ENCODE measurements at places on chromosomes 5 and 9.

GRCh38 chr9:134060546-134060945 lies 7.3 kb downstream of the BRD3 start:
- DNase-seq: no peak

GRCh38 chr9:120187758-120188157 lies 392.2 kb downstream of the CDK5RAP2 start:
- no peak for DNase-seq

DNA sequence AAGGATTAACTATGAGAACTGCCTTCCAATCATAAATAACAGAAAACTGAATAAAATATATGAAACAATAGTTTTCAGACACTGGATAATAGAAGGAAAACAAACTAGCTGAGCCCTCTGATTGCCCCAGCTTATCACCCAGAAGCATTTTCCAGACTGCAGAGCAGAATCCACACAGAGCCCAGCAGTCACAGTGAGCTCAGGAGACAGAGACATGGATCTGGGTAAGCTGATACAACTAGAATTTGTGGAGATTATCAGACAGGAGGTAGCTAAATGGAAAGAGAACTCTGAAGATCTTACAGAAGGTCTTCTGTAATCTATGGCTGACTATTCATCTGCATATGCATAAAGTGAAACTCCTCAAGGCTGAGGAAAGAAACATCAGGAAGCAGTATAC lies 128.8 kb downstream of the NR2F1-AS1 start:
- no peak for DNase-seq

DNA sequence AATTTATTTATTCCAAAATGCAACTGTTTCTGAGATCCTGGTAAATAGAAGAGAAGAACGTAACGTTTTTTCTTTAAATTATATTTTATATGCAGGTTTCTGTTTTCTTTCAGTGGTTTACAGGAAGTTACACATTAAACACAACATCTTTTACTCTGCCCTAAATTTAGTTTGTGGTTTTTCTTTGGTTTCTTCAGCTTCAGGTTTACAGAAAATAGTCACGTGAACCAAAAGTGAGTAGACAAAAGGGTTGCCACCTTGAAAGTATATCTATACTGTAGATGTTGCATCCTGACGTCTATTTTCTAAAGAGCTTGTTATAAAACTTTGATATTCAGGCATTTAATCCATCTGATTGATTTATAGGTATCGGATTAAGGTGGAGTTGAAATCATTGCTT lies 1236.6 kb downstream of the MAT2B start:
- DNase-seq: no peak

DNA sequence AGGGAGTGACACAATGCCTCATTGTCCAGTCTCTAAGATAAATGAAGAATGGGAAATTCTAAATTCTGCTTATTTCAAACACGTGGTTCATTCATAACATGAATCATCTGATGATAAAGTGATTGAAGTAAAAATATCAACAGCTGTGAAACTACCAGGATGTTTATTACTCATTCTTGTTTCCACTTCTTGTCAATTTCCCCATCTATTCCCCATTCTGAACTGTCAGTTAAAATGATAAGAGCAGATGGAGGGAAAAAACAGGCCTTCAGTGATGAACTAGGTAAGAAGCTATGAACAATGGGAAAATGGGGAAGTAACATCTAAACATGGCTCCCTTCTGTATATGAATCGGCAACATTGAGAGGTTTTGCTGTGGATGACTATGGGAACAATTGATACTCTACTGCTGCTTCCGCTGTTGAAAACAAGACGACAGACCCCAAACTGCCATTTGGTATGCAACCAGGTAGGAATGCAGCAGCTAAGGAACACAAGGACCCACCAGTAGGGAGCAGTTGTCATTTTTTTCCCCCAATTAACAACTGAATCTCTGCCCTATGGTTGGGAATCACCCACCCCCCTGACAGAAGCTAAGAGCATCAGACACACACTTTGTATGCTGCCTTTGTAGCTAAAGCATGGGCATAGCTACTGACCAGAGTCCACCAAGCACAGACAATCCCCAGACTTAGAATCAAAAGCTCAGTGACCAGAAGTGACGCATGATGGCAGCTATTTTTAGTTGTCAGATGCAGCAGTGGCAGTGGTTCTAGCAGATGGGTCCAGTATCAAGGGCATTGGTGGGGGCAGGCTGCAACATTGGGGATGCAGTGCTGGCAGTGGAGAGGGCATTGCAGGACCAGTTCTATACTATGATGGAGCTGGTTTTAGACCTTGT lies 52.9 kb upstream of the ZNF366 start:
- no peak for DNase-seq

- no peak for DNase-seq
These were observed 129.9 kb upstream of the RPS23 start for GRCh38 chr5:82408033-82408432.

DNA sequence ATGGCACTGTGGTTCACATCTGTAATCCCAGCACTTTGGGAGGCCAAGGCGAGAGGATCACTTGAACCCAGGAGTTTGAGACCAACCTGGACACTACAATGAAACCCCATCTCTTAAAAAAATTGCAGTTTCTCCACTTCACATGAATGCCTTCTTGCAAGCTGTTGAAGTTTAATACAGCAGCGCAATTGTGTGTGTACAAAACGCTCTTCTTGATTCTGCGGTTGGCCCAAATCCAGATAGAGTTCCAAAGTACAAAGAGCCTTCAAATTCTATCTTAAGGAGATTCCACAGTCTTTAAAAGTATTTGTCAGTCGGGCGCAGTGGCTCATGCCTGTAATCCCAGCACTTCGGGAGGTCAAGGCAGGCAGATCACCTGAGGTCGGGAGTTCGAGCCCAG lies 9.3 kb upstream of the SETX start:
- DNase-seq: no peak

GRCh38 chr5:16933337-16933736 lies 2.8 kb downstream of the MYO10 start:
- no peak for DNase-seq

GRCh38 chr5:111675201-111675934 lies 81.6 kb downstream of the NREP start:
- DNase-seq: no peak

DNA sequence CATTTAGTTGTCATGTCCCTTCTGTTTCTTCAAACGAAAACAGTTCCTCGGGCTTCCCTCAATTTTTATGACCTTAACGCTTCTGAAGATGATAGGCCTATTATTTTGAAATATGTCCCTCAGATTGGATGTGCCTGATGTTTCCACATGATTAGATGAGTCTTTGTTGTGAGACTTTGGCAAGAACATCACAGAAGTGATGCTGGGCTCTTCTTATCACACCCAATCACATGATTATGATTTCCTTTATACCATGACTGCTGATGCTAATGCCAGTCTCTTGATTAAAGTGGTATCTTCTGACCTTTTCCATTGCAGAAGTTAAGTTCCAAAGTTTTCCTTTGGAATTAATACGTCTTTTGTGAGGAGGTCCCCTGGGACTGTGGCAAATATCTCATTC lies 175.7 kb downstream of the SAXO1 start:
- no peak for DNase-seq

- DNase-seq: no peak
These were observed at the start of gene BRINP1 for GRCh38 chr9:119368681-119369581. BRINP1 (minus strand) TSS chr9:119369435; CDS start chr9:119313355, 56,080 bp downstream.

DNA sequence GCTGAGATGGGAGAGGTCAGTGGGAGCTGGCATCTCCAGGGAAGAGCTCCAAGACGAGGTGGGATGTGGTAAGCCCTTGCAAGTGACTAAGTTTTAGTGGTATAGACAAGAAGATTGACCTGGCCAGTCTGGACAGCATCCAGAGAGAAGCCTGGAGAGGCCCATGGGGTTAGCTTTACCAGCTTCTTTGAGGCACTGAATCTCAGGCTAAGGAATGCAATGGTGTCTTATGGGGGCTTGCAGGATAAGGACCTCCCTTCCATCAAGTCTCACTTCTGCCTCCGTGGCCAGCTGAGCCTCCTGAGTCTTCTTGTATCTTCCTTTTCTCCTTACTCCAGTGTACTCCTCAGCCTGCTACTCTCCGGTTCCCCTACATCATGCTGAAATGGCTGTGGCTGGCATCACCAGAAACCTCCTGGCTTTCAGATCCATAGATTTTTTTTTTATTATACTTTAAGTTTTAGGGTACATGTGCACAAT lies 56.5 kb upstream of the JADE2 start:
- no peak for DNase-seq

GRCh38 chr5:57594436-57594835 lies 111.8 kb upstream of the ACTBL2 start:
- no peak for DNase-seq

GRCh38 chr5:161481922-161482321 lies 64.6 kb downstream of the GABRB2 start:
- DNase-seq: no peak

GRCh38 chr9:85445887-85446286 lies 295.9 kb downstream of the AGTPBP1 start:
- no peak for DNase-seq

DNA sequence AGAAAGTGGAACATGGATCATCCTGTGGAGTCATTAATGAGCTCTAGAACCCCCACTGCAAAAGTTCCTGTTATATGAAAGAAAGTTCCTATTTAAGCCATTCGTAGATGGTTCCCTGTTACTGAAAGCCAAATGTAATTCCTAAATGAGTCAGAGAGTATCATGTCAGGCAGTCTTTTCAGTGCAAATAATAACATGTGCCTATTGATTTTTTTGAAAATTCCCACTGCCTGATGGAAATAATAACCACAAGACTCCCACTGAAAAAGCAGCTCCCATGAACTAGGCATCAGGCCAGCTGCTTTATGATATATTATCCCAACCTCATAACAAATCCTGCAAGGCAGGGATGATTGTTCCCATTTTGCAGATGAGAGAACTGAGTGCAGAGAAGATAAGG lies 217.2 kb downstream of the DAB2IP start:
- DNase-seq: no peak

GRCh38 chr9:92666236-92666635 lies 3.7 kb downstream of the IPPK start:
- no peak for DNase-seq

GRCh38 chr9:81321551-81321950 lies 367.8 kb downstream of the TLE1 start:
- DNase-seq: no peak

- DNase-seq: peak; percentile 32
These were observed 90.0 kb downstream of the ARRDC3 start for GRCh38 chr5:91293131-91293530.

DNA sequence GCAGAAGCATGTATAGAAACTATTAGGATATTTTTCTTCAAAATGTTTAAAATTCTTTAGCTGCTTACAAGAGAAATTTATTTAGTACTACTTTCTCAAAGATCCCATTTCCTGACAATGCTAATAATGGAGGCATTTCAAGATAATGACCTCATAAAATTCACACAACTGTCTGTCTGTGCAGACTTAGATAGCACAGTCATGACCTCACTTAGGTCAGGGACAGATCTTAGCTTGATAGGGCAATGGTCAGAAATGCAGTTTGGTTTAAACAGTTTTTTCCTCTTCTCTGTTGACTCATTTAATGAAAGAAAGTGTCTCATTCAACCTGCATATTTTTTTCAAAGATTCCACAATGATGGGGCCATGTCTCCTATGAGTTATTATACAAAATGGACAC lies 128.4 kb downstream of the GRIA1 start:
- no peak for DNase-seq

DNA sequence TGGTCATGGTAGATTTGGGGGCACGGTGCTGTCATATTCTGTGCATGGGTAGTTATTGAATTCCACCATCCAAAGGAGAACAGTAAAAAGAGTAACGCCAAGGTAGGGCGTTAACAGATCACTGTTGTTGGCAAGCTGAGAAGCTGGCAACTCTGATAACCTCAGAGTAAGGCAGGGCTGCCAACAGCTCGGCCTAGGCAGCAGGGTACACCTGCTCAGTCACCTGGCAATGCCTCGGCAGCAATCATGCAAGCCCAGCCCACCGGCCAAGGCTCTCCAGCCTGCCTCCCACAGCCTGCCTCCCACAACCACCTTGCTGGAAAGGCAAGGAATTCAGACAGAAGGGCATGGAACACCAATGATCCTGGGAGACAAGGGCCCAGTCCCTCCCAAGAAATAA lies 63.9 kb downstream of the KLHL3 start:
- DNase-seq: no peak

- DNase-seq: no peak
These were observed 106.6 kb upstream of the PITX1 start for GRCh38 chr5:135140446-135141204.

GRCh38 chr5:87054821-87055220 lies 212.9 kb upstream of the RASA1 start:
- no peak for DNase-seq

DNA sequence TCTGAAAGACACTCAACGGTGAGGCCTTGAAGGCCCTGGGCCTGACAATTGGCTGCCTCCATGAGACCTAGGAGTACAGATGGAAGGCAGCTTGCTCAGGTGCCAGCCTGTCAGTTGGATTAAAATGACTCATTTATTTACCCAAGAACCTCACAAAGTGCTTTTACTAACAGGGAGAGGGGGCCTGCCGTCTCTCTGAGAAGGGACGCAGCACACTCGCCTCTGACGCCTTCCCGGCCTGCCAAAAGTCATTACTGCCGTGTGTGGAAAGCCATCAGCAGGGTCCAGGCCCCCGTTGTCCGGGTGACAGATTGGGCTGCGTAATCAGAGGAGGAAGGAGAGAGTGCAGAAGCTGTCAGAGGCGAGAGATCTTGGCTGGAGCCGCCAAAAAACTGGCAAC lies 32.4 kb downstream of the DDX31 start:
- no peak for DNase-seq

DNA sequence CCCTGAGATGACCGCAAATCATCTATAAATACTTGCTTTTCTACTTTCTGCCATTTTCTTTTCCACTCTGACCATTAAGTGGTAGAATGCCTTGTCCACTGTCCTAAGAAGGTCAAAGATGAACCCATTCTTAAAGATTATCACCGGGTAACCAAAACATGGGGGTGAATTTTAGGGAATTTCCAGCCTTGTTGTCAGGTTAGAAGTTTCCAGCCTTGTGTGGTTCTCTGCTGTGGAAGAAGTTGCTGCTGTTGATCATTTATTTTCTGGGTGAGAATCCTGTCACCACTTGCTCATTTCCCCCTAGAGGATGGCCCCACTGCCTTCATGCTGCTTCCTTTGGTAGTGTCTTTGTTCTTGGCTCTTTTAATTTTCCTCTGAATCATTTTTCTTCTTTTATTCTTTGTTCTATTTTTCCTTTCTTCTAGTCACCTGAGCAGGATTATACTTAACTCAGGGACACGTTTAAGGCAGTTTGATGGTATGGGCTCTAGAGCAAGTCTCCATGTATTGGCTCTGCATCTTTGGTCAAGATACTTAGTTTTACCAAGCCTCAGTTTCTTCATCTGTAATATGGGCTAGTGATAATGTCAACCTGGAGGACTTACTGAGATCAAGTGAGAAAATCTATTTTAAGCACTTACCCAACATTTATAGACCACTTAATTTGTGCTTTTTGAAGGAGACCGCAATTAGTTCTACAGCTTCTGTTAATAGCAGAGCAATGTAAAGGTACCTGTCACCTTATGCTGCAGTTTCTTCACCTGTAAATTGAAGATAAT lies 266.2 kb downstream of the ARHGAP26 start:
- peak; percentile 56 for DNase-seq

- no peak for DNase-seq
These were observed 981.5 kb downstream of the PTPRD start for GRCh38 chr9:9631284-9631683.
